ENCODE measurements at places on chromosomes 7 and 10.

DNA sequence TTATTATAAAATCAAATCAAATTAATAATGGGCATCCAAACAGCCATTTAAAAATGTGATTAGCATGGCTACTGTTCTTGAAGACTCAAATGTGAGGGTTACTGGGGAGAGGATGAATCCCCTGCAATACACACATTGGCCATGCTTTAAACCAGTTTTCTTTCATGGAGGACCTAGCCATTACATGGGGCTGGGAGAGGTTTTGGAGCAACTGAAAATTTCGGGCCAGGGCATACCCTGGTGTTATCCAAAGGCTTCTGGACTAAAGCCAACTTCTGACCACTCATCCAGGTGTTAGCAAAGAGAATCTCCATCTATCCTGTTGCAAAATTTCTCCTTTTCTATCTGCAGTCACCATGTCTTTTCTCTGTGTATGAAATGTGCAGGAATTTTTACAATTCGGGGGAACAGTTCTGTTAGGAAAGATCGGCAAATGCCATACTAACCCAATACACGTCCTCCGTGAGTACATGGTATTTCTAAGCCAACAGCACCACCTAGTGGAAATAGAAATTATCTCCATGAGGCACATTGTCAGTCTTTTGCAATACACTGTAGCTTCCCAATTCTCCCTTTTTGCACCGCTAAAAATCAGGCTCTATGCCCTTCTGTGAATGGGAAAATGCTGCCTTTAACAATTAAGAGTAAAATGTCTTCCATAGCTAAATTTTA, 47.0 kb upstream of the ZNF107 start:
- no peak for DNase-seq

- no peak for DNase-seq
Observed at GRCh38 chr10:83834096-83834495, 305.2 kb upstream of the GHITM start.

GRCh38 chr10:61592581-61592980, 70.1 kb upstream of the CABCOCO1 start:
- no peak for DNase-seq

GRCh38 chr7:84247591-84247990, 53.0 kb upstream of the SEMA3A start:
- DNase-seq = no peak

DNA sequence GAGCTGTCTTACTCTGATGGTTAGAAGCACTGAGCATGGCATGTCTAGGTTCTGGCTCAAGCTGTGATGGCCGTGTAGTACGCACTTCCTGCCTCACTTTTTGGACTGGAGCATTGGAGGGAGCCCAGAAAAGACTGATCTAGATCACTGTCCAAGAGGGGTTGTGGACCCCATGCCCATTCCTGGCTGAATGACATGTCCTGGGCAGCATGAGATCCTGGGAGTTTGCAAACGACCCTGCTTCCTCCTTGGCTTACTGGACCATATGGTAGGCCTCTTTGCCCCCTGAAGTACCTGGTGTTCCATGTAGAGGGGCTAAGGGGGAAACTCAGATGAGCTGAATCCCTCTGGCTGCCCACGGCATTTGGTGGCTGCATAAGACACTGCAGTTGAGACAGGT, 36.7 kb downstream of the ARHGAP22 start:
- DNase-seq = no peak

DNA sequence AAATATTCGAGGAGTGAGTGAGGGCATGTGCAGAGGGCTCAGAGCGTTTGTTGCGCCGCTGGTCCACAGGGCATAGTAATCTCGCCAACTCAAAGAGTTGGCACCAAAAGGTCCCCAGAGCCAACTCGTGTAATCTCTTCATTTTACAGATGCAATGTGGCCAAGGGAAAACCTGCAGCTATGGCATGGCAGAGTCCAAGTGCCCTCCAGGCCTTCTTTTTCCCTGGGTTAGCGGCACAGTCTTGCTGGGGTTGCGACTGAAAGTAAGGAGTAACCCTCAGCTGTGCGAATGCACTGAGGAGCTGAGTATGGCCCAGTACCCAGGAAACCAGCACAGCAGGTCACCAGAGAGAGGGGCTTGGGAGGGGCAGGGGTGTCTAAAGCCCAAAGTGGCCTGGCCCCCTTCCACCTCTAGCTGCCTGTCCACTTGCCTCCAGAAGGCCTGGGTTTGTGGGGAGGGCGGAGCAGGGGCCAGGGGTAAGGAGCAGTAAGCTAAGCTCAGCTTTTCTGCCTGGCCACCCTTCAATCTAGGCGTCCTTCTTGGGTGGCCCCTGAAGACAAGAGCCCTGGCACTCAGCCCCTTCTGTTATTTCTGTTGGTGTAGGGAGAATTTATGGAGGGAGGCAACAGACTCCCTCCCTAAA, 3.3 kb upstream of the GAD2 start:
- DNase-seq = no peak

DNA sequence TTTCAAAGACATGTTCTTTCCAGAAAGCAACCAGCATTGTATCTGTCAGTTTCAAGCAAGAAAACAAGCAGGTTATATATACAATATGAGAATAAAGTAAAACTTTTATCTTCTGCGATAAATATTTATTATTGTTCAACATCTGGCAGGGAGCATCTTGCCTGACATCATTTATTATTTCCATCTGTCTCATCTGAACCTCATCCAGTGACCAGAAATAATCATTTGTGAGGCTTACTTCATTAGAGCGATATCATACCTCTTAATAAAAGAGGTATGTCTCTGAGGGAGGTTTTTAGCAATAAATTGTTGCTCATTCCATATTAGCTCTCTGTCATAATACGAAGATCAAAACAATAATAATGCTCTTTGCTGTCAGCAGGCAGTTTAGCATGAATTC, 226.1 kb downstream of the CDC14C start:
- DNase-seq = no peak

DNA sequence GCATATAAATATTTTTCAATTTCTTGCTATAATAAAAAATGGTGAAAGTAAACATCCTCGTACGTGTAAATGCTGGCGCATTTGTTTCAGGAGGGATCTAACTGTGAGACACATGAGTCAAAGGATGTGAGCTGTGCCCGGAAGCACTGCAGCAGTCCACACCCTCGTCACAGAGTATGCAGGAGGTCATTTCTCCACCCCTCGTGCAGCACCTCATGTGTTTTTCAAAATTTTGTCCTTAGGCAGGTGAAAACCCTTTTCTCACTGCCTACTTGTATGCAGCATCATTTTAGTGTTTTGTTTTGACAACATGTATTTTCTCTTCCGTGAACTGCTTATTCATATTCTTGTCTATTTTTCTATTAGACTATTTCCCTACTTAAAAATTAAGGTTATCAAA, 162.7 kb downstream of the AVL9 start:
- no peak for DNase-seq

GRCh38 chr10:15742836-15743235, 23.1 kb upstream of the ITGA8 start:
- no peak for DNase-seq

DNA sequence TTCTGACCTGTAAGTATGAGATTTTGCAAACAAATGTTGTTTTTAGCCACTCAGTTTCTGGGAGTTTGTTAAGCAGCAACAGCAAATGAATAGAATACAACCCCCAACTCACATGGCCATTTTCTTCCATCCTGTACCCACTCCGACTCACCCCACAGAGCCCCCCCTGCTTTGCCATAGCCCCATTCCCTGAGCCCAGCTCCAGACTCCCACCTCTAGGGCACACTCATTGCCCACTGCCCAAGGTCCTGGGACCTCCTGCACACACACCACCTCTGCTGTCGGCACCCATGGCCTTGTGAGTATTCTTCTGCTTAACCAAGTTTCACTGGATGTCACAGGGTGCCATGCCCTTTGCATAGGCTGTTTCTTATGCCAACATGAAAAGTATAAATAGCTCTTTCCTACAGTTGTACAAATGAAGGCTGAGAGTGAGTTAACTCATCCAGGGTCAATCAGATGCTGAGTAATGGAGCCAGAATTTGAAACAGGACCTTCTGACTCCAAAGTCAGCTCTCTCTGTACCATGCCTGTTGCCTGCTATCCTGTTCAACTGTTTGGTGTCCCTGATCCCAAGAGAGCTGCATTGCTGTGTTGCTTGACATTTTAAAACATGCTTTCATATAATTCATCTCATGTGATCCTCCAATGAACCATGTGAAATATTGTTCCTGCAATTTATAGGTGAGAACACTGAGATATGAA, 367.8 kb upstream of the ZMIZ1 start:
- DNase-seq = no peak

DNA sequence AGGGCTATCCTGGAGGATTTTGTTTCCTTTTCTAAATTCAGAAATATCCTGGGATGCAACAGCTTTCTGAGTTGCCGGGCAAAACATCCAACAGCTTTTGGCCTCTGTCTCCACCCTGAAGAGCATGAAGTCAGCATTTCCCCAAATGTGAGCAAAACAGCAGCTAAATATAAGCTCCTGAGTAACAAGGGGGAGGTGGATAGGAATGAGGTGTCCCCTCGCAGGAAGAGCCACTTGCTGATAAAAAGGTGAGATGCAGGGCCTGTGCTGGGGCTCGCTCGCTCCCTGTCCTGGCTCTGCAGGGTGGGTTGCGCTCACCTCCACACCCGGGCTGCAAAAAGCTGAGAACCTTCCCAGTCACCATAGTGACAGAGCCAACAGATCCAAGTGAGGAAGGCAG, 264.3 kb downstream of the ZEB1 start:
- DNase-seq = no peak
